Tracheal epithelial cell (primary cell): ENCODE measurements at places on chromosomes 12 and 14. TPM values are rescaled to one million over a fixed set of nuclear protein-coding genes. Genes with fewer than 3 reads are reported as not detected.

The NAA25 gene
- total RNA-seq = 19.3 and 30.1 TPM in 2 replicates

The OAS2 gene
- total RNA-seq = 1.9 TPM in 2 replicates

The WDR20 gene
- total RNA-seq = 7.7 and 14.1 TPM in 2 replicates

The CLEC2B gene
- 4.1 and 11.9 TPM in 2 replicates for total RNA-seq

The SPX gene
- 4.6 and 9.4 TPM in 2 replicates for total RNA-seq

The MIPOL1 gene
- 8.9 and 19.4 TPM in 2 replicates for total RNA-seq

The ANO4 gene
- 0.43 and 1.9 TPM in 2 replicates for total RNA-seq

The BATF gene
- 0.24 and 10.0 TPM in 2 replicates for total RNA-seq

The CSAD gene
- 1.5 and 3.4 TPM in 2 replicates for total RNA-seq

The FAM90A1 gene
- under 0.01 and 0.21 TPM in 2 replicates for total RNA-seq

The BEGAIN gene
- 3.8 and 5.3 TPM in 2 replicates for total RNA-seq

The SMCO3 gene
- not detected in 2 replicates for total RNA-seq

The KLRB1 gene
- total RNA-seq = not detected in 2 replicates

The IL31 gene
- total RNA-seq = not detected in 2 replicates

The TSHR gene
- not detected in 2 replicates for total RNA-seq

The MEG3 gene
- total RNA-seq = 3.4 and 5.1 TPM in 2 replicates

The GYS2 gene
- not detected in 2 replicates for total RNA-seq

The ZDHHC17 gene
- 15.3 and 26.7 TPM in 2 replicates for total RNA-seq

The KCNK13 gene
- total RNA-seq = 0.24 TPM in 1 of 2 replicates, not detected in the other

The SERPINA4 gene
- 0.24 TPM in 1 of 2 replicates, not detected in the other for total RNA-seq

The FERMT2 gene
- 17.1 and 39.3 TPM in 2 replicates for total RNA-seq

The CCDC175 gene
- not detected in 2 replicates for total RNA-seq

The CELA1 gene
- not detected in 2 replicates for total RNA-seq

The SLC7A8 gene
- 2.4 and 5.5 TPM in 2 replicates for total RNA-seq

The SLC5A8 gene
- not detected in 2 replicates for total RNA-seq

The GUCY2C gene
- not detected in 2 replicates for total RNA-seq

The KLRD1 gene
- total RNA-seq = under 0.01 and 0.24 TPM in 2 replicates

The SMOC1 gene
- total RNA-seq = 11.6 and 15.8 TPM in 2 replicates

The RNASE7 gene
- total RNA-seq = 13.6 and 36.1 TPM in 2 replicates

The CLEC4D gene
- total RNA-seq = under 0.01 TPM in 1 of 2 replicates, not detected in the other

The RPS6KA5 gene
- total RNA-seq = 1.2 and 4.5 TPM in 2 replicates

The KRT80 gene
- total RNA-seq = 8.3 and 11.8 TPM in 2 replicates

The SLC6A12 gene
- total RNA-seq = 0.48 TPM in 1 of 2 replicates, not detected in the other

The TAS2R42 gene
- not detected in 2 replicates for total RNA-seq

The PRH2 gene
- not detected in 2 replicates for total RNA-seq

The RNF212B gene
- total RNA-seq = not detected in 2 replicates
